ENCODE measurements at places on chromosomes 11 and 22.
A peak's percentile ranks its signal among the peaks of the same experiment; 100 is the strongest.

DNA sequence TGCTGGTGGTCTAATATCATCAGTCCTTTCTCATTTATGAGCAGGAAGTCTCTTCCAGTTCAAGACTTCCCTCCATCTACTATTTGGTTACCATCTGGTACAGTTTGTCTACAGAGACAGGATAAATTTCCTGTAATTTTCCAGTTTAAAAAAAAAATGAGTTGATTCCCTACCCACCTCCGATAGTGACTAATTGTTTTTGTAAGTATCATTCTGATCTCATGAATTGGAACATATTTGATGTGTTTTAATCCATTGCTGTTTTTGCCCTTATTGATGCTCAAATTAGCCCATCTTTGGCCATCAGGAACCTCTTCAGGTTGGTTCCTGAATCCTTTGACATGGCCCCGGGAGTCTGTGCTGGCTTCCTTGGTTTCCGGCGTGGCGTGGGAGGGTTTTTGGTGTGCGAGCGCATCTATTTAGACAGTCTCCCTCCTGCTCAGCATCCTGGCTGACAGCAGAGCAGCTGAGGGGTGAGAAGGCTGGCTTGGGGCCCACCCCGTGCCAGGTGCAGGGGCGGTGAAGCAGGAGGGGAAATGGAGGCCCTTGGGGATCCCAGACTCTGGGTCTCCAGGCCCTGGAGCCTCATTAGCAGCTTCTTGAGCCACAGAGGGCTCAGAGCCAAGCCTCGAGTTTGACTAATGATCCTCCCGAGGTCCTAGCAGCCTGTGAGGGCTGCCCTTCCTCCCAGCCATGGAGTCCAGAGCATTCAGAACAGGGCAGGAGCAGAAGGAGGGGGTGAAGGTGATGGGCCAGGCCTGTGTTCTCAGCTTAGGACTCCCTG is 6.8 kb downstream of the OMP start:
- DNase-seq, result no peak

DNA sequence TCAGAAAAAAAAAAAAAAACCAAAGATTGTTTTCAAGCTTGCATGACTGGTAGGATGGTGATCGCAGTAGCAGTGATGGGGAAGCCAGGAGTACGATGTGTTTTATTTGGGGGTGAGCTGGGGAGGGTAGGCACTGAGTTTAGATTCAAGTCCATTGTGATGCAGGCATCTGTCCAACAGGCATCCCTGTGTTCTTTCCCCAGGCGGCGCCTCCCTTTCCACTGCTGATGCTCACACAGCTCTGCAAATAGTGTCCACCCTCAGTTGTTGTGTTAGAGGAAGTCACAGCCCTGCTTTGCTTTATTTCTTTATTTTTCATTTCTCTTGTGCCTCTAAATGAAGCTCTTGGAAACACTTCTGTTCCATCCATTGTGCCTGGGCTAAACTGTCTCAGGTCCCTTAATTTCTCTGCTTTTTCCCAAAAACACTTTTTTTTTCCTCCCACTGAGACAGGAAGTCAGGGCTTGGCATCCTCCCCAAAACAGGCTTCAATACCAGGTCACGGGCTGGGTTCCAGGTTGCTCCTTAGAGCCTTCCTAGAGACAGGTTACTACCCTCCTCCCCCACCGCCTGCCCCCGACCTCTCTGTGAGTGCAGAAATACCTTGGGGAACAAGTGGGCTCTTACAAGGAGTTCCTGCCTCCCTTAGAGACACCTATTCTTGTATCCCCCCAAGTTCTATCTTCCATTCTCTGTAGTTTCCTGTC is 38.6 kb upstream of the HSPA8 start:
- DNase-seq, result no peak

DNA sequence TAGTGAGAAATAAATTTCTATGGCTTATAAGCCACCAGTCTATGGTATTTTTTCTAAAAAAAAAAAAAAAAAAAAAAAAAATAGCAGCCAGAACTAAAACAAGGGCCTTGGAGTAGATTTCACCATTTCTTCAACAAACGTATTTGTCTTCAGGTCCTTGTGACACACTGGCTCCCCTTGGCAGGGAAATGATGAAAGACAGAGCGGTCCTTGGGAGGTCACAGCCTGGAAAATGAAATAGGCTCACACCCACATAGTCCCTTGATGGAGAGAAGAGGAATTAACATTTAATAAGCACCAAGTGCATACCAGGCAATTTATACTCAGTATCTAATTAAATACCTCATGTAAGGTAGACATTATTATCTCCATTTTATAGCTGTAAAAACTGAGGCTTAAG is 25.7 kb upstream of the ACER3 start:
- DNase-seq, result no peak

GRCh38 chr11:65298655-65299179 is 15.9 kb upstream of the CDC42EP2 start:
- DNase-seq, result no peak

DNA sequence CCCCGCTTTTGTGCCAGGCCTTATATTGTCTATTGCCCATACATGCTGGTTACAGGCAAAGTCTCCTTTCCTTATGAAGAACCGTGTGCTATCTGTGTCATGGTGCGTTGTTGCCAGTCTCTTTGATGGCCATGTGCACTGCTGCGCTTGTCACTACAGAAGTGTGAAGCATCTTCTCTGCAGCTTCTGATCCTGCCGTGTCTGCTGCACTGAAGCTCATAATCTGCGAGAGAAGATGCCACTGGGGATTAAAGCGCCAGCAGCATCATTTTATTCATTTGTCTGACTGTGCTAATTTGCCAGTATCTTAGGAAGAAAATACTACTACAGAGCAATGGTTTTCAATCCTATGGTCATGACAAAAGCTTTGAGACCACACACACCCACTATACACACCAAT is 330.1 kb downstream of the FAT3 start:
- no peak for DNase-seq

DNA sequence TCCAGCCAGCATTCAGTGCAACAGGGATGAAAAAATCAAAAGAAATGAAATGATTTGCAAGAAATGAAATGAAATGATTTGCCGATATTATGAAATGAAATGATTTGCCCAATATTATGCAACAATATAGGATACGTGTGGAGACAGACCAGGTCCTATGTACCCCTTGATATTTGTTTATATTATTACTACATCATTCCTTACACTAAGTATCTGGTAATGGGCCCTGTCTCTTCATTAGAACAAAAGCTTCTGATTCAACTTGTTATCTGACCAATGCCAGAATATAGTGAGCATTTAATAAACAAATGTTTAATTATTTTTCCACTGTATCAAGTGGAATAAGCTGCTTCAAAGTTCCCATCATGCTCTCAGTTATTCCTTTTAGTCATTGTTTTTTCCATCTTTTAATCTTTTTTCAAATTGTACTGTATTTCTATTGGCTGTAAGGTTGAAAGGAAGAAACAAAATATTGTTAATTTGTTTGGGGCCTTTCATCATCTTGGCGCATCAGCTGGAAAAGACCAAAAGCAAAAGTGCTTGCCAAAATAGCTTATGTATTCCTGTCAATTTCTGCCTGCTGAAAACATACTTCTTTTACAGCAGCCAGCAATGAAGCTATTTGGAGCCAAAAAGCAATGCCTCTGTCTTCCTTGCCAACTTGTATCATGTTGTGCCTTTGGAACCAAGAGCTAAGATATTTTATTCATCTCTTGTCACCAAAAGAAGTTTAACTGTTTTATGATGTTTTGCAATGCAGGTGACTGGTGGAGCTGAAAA is 2314.9 kb downstream of the LRRC4C start:
- DNase-seq, result no peak

GRCh38 chr22:41902932-41903421 is 11.9 kb downstream of the SHISA8 start:
- DNase-seq, result no peak

- DNase-seq, result no peak
Observed at GRCh38 chr22:47061226-47061625, 298.8 kb downstream of the TBC1D22A start.

- no peak for DNase-seq
Observed at GRCh38 chr11:118812485-118812884, 21.5 kb upstream of the DDX6 start.

- no peak for DNase-seq
Observed at GRCh38 chr11:116857936-116858335, 20.5 kb upstream of the APOA1 start.

GRCh38 chr11:74048993-74049392 is 40.1 kb upstream of the UCP3 start:
- DNase-seq, result no peak

GRCh38 chr11:45031912-45032519 is 81.3 kb upstream of the TP53I11 start:
- DNase-seq, result no peak

DNA sequence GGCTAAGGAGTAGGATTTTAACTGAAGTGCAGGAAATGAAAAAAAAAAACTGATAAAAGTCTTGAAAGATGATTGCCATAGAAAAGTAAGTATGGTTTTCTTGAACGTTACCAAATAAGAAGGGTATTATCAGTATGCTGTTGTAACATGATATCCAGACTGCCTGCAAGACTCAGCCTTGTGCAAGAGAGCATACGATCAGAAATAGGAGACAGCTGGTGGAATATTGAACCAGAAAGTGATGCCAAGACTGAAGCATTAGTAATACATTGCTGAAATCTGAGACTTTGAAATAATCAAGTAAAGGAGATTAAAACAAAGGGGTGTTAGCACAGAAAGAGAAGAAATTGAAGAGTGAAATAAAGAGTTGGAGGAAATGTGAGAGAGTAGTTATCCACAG is 452.7 kb upstream of the CNTN5 start:
- DNase-seq, result no peak

DNA sequence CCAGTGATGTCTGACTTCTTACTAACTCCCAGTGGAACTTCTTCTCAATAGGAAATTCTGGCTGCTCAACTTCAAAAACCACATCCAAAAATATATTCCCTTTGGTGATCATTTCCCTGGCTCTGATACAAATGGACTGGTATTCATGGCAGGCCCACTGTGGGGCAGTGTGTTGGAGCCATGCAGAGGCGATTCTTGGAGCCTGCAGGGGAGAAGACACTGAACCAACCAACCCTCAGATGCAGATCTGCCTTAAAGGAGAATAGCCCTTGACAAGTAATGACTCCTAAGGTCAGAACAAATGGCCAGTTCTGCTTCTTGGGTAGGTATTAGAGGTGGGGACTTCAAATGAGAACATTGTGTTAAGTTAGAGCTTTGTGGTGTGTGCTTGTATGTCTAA is 12.2 kb downstream of the OR4D9 start:
- DNase-seq, result no peak

- DNase-seq, result no peak
Observed at GRCh38 chr11:57360991-57361390, 20.0 kb downstream of the PRG3 start.

GRCh38 chr22:46234969-46235368 is 15.1 kb downstream of the CDPF1 start:
- no peak for DNase-seq

DNA sequence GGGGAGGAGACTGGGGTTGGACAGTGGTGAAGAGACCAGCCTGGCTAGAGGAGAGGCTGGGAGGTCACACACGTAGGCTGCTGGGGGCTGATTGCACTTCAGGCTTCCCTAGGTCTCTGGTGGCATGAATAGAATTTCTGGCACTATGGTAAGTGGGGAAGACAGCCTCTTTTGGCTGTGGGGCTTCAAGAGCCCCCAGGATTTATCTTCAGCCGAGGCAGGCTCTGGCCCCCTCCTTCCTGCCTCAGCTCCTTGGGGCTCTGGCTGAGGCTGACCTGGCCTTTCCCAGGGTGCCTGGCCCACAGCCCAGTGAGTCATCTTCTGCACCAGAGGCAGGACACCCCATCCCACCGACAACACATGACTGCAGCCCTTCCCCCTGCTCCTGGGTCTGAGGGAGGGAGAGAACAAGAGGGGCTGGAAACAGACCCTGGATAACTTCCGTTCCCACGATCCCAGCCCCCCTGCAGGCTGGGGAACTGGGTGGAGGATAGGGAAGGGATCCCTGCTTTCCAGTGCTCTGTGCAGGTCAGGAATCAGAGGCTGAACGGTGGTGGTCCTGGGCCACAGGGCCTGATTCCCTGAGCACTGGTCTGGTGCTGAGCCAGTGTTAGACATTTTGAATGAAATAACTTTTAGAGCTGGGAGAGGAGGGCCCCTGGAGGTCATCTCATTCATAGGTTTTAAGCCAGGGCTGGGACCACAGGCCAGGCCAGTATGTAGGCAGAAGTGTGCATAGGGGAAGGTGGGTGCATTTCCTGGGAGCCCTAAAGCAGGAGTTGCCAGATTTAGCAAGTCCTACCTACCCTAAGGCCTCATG is 26.5 kb downstream of the ARHGEF17 start:
- no peak for DNase-seq

DNA sequence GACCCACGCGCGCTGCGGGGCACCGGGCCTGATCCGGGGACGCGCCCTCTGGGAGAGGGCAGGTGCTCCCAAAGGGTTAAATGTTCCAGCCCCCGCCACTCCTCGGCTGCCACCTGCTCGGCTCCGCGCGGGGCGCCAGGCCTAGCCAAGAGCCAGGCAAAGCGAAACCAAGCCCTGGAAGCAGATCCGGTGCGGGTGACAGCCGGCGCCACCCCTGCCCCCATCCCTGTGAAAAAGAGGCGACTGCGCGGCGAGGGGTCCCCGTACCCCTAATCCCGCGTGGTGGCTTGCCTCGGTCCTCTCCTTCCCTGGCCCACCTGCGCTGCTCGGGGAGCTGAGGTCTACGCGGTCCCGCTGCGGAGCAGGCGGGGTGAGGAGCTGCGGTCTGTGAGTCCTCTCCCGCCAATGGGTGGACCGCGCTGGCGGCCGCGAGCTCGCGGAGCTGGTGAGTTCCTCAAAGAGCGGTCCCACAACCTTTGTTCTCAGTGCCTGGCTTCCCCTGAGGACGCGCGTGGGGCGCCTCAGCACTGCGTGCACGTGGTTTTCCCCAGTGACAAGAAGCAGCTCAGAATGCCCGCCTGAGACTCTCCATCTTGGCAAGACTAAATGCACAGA is at the start of gene ME3:
Gene ME3, minus strand, starts transcription at position 610 of the 615 bp plus-strand sequence.
- DNase-seq, result peak; percentile 56

DNA sequence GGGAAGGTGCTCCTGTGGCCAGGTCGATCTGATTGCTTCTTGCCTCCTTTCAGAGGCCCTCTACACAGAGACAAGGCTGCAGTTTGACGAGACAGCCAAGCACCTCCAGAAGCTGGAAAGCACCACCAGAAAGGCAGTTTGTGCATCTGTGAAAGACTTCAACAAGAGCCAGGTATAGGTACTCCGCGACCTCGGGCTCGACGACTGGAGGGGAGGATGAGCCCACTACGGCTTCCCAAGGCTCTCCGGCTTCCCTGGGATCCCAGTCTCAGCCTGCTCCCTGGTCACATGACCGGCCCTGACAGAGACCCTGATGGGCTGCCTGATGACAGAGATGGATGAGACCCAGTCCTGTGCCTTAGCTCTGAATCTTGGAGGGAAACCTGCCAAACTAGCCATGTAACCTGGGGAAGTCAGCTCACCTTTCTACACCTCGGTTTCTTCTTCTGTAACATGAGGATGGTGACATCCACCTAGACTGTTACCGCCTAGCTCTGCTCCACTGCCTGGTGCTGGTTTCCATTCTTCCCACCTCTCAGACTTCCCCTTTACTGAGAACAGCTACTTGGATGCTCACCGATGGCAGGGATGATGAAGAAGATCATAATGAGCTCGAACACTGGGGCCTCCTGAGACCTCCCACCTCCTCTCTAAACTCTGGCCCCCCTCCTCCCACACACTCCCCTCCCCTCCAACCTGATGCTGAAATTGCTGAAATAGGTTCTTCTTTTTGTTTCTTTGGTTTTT is 8.9 kb downstream of the RIBC2 start:
- no peak for DNase-seq

Data from T47D (cell line).